ENCODE measurements at places on chromosomes 4 and X.
A peak's percentile ranks its signal among the peaks of the same experiment; 100 is the strongest.

DNA sequence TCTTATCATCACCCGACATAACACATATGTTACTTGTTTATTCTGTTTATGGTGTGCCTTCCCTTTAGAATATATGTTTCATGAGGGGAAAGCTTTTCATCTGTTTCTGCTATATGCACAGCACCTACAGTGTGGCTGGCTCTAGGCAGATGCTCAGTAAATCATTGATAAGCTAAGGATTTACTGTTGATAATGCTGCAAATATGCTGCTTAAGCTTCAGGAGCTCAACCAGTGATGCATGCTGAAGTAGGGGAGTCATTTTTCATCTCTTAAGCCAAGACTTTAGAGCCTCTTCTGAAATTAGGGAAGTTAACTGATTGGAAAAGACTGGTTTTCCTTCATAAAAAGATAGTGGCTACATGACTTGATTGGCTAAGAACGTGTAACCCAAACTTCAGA is 16.4 kb downstream of the FAT4 start:
- DNase-seq, result no peak

DNA sequence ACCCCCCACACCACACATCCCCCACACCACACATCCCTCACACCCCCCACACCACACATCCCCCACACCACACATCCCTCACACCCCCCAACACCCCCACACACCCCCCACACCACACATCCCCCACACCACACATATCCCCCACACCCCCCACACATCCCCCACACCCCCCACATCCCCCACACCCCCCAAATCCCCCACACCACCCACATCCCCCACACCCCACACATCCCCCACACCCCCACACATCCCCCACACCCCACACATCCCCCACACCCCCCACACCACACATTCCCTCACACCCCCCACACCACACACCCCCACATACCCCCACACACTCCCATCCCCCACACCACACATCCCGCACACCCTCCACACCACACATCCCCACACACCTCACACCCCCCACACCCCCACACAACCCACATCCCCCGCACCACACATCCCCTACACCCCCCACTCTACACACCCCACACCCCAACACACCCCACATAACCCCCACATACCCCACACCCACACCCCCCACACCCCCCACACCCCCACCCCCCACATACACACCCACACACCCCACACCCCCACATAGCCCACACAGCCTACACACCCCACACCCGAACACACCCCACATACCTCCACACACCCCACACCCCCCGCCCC is 172.9 kb downstream of the DCLK2 start:
- no peak for DNase-seq

GRCh38 chr4:31667686-31668085 is 947.5 kb downstream of the PCDH7 start:
- DNase-seq, result no peak

DNA sequence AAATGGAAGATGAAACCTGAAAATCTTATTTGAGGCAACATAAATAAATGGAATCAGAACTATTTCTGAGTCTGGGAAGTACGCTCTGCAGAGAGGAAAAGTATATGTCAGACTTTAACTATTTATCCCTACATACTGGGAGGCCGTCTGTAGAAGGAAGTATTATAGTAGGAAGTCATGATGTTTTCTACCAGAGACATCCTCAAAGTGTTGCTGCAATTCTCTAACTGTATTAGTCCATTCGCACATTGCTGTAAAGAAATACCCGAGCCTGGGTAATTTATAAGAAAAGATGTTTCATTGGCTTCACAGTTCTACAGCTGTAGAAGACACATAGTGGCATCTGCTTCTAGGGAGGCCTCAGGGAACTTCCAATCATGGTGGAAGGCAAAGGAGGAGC is 88.7 kb upstream of the TBL1X start:
- no peak for DNase-seq

GRCh38 chrX:153670748-153671588 is 2.6 kb downstream of the PNCK start:
- DNase-seq, result no peak

DNA sequence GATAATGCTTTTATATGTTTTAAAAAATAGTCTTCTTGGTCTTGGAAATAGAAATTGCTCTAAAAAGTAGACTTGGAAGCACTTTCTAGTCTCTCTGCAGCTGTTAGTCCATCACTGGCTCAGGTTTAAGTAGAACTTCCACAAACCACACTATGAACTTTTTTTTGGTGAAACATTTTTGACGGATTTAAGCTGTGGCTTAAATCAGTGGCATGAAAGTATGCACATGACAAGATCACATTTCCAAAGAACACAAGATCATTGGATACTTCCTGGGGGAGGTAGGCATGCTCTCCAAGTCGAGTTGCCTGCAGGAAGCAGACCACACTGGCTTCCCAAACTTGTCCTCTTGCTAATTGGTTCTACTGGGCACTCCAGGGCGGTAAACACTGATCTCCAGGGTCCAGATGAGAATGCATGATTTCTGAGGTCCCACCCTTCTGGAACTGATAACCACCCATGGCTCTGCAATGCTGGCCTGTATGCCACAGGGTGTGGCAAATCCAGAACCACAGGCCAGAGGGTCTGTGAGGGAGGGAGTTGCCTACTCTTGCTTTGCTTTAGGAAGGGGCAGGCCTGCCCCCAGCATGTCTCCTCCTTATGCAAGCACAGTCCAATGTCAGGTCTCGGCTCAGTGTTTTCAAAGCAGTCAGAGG is 331.9 kb upstream of the SFRP2 start:
- no peak for DNase-seq

DNA sequence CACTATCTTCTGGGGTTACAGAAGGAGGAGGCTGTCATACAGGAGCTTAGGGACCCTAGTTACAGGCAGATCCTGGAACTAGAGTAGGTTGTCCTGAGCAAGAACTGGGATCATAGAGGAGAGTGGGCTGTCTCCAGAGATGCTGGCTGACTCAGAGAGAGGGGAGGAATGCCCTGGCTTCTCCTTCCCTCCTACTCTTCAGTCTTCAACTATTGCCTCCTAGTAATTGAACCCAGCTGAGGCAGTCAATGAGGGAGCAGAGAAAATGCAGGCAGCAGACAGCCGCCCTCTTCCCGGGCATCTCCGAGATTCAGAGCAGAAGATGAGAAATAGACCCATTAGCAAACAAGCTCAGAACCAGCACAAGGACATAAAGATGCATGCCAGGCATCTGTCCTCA is 118.3 kb upstream of the PDE5A start:
- no peak for DNase-seq

GRCh38 chrX:1462596-1463251 is 10.0 kb upstream of the ASMTL start:
- peak; percentile 48 for DNase-seq

- no peak for DNase-seq
These were observed 105.7 kb downstream of the SLITRK2 start for GRCh38 chrX:145923376-145923775.

- DNase-seq, result no peak
These were observed 12.3 kb downstream of the ETDA start for GRCh38 chrX:135264206-135264605.

DNA sequence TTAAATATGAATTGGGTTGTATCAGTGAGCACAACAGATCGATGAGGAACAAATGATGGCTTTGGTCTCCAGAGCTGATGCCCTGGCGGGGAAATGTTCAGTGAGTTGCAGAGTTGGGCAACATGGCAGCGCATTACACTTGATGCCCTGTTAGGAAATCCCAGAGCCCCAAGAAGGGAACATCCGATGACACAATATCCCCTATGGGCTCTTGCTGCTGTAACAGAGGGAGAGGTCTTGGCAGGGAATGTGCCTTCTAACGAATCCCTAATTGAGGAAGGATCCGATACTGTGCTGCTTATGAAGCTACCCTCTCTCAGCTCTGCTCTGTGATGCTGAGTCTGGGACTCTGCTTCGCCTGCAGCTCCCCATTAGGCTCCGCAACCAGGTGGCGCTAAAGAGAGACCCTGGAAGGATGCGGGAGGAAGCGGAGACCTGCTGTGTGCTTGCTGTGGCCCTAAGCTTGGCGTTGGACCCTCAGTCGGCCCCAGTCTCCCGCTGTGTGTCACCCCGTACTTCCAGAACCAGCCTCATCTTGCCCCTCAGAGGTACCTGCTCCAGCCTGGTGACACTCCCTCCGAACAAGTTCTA is 38.9 kb downstream of the PDHA1 start:
- peak; percentile 25 for DNase-seq
